ENCODE measurements at places on chromosomes 5 and 9.
A peak's percentile ranks its signal among the peaks of the same experiment; 100 is the strongest.

GRCh38 chr9:87686520-87687090, 39.3 kb upstream of the CTSL start:
- no peak for DNase-seq

DNA sequence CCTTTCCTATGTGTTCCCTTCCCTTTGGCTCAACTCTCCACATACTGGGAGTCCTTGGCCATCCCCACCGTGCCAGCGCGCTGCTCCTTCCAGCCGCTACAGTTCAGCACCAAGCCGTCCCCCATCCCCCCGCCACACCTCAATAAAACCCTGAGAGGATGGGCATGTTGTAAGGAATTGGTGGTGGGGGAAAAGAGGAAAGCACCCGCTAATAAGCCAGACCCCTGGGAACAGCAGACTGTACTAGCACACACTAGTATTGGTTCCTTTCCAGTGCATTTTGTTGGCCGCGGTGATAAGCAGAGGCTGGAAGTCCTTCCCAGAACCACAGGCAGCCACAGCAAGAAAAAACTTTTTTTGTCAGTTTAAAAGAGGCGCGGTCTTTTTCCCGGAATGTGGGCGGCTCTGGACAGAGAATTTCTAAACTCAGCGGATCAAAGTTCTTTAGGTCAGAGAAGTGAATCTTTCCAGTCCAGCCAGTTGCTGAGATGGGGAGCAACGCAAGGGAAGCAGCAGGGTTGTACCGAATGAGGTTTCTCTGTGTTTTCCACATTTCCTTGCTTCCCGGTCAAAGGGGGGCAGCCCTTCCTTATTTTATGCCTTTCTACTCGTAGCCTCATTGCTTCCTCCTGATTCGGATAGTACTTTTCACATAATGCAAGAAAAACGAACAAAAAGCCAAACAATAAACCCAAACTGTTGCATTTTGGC, 2.1 kb downstream of the CHSY3 start:
- DNase-seq = no peak

GRCh38 chr5:39494534-39494933, 69.8 kb upstream of the DAB2 start:
- DNase-seq = no peak

DNA sequence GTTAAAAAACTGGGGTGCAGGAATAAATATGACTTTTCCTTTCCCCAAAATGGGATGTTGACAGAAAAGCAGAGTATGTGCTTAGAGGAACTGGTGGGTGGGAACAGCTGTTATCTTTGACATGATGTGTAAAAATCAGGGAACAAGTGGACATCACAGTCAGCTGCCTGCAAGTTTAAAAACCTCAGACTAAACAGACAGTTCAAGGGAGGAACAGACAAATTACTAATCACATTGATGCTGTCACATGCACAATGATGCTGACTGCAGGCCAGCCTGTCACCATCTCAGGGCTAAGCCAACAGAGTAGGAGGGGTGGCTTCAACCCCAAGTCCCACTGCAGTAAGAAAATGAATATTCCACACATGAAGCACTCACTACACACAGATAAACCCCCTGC, 38.2 kb upstream of the UBAP2 start:
- DNase-seq = no peak

DNA sequence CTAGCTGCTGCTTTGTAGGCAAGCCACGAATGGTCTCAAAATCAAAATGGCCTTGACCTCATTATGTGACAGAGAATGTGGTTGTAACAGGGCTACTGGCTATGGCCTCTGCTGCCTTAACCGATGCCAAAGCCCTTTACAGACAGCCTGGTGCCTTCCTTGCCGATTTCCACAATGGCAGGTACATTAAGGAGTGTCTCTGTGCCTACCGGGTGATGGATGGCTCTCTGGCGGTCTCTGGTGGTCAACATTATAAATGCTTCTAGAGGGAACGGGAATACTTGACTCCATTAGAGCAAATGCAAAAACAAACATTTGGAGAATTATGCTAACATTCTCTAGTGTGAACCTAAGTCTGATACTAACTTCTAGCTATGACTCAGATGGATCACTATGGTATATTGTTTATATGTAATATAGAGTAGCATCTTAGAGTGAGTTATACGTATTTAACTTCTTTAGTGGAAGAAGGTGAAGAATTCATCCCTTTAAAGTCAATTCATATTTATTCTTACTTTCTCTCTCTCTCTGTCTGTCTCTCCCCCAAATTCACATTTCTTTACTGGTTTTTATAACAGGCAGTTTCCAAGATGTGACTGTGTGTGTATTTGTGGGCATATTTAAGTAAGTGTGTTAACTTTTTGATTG, 52.5 kb downstream of the RPS23 start:
- DNase-seq = peak; percentile 33

DNA sequence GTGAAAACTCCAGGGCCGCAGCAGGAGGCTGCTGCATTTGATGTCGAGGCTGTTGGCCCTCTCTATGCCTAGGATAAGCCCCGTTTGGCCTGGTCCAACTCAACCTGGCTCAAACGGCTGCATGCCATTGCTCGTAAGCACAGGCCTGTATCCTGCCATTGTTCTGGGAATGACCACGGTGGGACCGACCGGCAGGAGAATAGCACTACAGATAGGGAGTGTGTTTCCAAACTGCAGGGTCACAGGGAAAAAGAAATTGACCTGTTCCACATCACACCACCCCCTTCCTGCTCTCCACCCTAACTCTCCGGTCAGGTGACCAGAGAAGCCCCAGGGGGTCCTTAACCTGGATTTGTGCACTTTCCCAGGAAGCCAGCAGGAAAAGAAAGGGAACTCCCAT, 278.7 kb upstream of the KLF4 start:
- DNase-seq = no peak

- DNase-seq = no peak
These were observed 26.4 kb upstream of the TMEM171 start for GRCh38 chr5:73093943-73094342.

DNA sequence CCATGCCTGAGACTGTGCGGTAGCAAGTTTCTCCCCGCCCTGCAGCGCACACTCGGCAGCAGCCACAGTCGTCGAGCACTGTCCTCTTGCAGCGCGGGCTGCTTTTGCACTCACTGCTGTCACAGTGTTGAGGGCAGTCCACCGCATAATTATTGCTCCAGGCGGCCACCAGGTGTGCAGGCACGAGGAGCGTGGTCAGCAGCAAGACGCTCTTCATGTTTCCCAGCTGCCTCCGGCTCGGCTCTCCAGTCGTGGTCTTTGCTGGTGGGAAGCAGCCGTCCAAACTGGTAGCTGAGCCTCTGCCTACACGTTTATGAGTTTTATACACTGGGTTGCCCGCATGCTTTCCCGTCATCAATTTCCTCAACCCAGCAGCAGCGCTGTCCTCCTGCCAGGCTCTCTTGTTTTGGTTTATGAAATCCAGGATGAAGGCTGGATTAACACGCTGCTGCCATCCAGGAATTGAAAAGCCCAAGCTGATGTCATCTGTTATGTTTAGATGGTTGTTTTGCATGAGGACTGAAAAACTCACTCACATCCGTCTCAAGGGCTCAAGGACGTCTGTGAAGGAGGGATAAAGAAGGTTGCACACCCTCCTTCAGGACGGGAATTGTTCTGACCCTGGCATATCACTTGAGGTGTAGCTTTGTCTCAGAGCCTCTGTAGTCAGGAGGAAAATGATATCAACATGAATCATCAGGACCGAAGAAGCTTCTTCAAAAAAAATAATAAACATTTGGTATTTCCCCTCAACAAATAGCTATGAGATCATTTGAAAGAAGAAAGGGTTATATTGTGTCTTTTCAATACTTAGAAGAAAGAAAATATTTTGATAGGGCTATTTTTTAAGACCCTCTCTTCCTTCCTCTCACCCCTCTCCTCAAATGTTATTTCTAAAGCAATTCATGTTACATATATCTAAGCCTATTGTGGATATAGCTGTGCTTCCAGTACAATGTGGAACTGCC, at the start of gene ESM1:
TSS of gene ESM1 (minus strand) at position 293 of the 968 bp plus-strand sequence. CDS start at position 217, 76 bp downstream.
- DNase-seq = no peak

DNA sequence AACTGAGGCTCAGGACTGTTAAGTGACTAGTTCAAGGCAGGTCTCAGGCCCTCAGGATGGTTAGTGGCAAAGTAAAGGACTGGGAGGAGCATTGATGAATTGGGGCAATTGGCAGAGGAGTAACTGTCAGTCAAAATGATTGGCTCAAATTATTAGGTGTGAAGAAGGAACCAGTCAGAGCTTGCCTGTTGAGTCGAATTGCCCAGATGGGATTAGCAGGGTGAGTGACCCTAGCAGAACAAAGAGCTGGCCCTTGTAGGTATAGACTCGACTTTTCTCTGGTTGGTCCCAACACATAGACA, 2.6 kb upstream of the NSD1 start:
- no peak for DNase-seq

DNA sequence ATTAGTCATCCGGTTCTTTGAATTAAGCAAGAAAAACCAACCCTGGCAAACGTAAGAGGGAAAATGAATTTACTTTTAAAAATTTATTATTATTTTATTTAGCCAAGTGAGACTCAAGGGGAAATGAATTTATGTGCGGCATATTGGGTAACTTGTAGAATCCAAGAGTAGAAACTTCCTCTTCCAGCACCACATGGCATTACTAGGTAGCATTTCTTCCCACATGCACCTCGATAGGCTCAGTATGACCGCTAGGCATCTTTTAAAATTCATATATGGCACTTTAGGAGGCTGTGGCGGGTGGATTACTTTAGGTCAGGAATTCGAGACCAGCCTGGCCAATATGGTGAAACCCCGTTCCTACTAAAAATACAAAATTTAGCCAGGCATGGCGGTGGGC, 17.6 kb upstream of the MYO10 start:
- no peak for DNase-seq

GRCh38 chr5:124902097-124902821, 155.8 kb upstream of the ZNF608 start:
- DNase-seq = no peak

Measured in stimulated activated CD8-positive, alpha-beta memory T cell treated with anti-CD3 and anti-CD28 coated beads, Interleukin-15, amount 100 ng/mL, for 4 hours (primary cell).